Cerebellar nuclear complex (tissue), 1 donor: ENCODE measurements at places on chromosomes 13 and 19.
A peak's percentile ranks its signal among the peaks of the same experiment; 100 is the strongest.

DNA sequence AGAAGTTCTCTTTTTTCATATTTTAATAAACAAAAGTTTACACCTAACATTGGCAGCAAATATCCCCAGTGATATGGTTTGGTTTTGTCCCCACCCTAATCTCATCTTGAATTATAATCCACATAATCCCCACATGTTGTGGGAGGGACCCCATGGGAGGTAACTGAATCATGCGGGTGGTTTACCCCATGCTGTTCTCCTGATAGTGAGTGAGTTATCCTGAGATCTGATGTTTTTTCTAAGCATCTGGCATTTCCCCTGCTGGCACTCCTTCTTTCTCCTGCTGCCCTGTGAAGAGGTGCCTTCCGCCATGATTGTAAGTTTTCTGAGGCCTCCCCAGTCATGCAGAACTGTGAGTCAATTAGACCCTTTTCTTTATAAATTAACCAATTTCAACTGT lies 214.7 kb downstream of the SLITRK1 start:
- DNase-seq = no peak

DNA sequence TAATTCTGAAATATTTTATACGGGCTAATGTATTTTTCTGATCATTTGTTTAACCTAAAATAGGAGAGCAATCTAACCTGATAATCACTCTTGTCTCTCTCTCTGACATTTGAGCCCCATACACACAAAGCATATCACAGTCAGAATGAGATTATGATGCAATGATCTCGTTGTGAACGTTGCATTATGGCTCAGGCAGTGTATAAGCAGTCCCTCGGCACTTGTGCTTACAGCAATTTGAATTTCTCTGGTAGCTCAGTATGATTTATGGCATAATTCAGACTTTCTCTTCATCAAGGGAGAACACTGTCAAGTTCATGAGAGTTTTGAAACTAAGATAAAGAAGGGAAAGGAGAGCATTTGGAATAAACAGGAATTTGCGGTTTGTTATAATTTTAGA lies 256.1 kb downstream of the DACH1 start:
- DNase-seq = no peak

- no peak for DNase-seq
Observed at GRCh38 chr13:34320084-34320483, 502.1 kb downstream of the RFC3 start.

DNA sequence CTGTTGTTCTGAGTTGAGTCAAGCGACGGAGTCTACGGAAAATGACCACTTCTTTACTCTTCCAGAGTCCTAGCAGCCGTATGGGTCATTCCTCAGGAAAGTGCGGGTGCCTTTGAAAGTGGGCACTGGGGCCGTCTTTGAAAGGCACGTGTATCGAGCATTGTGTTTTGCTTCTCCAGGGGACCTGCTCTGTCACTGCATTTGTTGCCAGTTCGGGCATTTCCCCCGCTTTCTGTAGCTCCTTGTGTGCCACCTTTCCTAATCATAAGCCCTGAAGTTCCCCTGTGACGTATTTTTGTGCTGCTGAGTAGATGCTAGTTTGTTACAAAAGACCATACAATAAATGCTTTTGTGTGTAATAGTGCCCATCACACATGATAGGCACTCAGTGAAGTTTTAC lies 24.4 kb downstream of the SPATA13 start:
- DNase-seq = no peak

GRCh38 chr13:42626176-42626860 lies 52.4 kb downstream of the TNFSF11 start:
- DNase-seq = no peak

GRCh38 chr13:96650301-96650886 lies 343.9 kb downstream of the OXGR1 start:
- no peak for DNase-seq

GRCh38 chr13:97205465-97205864 lies 16.7 kb upstream of the MBNL2 start:
- no peak for DNase-seq

- DNase-seq = peak; percentile 57
Observed at GRCh38 chr19:1220976-1221903, 15.7 kb downstream of the STK11 start.

DNA sequence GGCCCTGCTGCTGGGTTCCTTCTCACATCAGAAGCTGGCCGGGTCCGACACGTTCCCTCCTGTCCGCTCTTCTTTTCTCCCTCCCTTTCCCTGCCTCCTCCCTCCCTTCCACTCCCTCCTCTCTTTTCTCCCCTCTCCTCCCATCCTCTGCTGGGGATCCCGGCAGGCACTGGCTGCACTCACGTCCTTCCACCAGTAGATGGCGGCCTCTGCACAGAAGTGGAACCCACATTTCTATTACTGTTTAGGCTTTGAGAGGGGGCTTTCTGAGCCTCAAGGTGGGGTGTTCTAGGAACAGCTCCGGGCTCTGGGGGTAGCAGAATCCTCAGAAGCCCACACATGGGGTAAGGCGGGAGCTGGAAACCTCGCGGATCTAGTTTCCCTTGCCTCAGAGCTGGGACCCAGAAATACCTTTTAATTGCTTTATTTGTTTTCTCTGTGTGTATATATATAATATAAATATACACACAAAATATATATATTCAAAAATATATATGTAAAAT lies 294.2 kb downstream of the ZNF536 start:
- no peak for DNase-seq

DNA sequence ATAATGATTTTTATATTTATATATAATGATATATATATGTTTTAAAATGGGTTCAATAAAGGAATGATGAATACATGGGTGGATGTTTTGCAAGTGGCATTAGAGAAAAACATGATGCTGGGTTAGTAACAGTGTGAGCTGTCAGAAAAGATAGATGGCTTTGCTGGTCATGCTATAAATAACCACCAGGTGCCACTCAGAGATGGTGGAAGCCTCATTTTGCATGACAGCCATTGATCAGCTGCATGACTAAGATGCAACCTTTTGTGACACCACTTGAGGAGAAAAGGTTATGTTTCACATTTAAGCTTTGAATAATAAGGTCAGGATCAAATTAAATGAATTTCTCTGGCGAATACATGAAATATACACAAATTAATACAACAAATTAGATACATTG lies 737.7 kb downstream of the PCDH9 start:
- DNase-seq = no peak

- DNase-seq = no peak
Observed at GRCh38 chr19:40141551-40141950, 49.7 kb upstream of the MAP3K10 start.

- no peak for DNase-seq
Observed at GRCh38 chr13:46726347-46726746, 70.6 kb downstream of the ESD start.

DNA sequence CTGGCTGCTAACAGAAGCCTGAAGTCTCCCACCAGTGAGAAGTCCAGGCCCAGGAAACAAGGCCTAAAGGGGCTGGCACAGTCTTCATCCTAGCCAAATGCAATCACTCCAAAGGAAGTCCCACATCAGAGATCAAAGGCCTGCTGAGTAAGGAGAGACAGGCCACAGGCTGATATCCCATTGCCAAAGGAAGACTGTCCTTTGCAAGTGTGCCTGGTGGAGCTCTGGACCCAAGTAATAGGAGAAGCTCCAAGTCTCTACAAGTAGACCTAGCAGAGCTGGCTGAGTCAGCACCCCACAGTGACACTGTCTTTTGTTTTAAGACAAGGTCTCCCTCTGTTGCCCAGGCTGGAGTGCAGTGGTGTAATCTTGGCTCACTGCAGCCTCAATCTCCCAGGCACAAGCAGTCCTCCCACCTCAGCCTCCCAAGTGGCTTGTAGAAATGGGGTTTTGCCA lies 4.5 kb downstream of the DBP start:
- no peak for DNase-seq

GRCh38 chr13:41533266-41534052 lies 76.1 kb downstream of the RGCC start:
- DNase-seq = no peak

DNA sequence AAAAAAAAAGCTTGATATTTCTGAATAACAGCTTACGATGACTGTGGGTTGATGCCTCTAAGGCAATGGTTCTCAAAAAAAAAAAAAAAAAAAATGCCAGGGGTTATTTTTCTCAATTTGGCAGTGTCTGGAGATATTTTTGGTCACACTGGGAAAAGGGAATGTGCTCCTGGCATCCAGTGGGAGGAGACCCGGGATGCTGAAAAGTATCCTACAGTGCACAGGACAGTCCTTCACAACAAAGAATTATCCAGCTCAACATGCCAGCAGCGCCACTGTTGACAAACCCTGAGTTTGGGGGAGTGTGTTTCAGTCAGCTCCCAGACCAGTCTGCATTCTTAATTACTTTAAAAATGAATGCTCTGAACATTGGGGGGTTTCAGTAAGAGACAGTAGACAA lies 54.5 kb downstream of the FLT3 start:
- DNase-seq = no peak

DNA sequence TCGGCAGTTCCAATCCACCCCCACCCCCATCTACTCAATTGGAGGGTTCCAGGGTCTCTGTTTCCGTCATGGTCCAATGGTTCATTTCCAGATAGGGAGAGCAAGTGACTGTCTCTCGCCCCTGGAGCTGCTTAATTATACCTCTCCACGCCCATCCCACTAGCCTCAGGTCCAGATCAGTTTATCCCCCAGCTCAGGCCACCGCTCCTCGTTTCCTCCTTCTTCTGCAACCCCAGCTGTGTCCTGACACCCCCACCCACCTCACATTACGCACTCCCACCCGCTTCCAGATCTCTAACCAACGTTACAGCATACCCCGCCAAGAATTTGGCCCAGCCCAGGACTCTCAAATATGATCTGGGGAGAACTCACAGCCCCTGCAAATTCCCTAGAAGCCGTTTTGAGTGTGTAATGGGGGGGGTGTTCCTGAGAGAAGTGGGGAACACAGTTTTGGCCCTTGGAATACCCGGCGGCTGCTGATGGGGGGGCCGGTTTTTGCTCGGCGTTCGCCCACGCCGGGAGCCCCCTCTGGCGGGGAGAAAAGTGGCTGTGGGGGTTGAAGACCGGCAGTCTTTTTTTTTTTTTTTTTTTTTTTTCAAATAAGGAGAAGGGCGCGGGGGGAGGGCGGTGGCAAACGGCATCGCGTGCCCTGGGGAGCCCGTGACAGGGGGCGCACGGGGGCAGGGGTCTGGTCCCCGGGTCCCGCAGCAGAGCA lies 1.7 kb upstream of the PDE4A start:
- DNase-seq = no peak

DNA sequence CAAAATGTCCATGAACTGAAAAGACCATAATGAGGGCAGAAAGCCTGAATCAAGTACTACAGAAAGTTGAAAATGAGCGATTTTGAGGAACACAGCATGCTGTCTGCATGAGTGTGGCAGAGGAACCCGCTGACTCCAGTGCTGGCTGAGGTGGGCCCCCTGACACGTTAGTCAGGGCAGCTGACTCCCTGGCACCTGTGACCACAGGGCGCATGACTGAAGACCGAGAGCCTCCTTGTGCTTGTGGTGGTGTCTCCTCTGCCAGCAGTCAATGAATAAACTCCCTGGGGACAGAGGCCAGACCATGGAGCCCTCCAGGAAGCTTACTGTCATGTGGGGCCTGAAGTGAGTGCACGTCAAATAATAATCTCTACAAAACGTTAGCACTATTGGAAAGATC lies 38.4 kb upstream of the VSTM2B start:
- no peak for DNase-seq

DNA sequence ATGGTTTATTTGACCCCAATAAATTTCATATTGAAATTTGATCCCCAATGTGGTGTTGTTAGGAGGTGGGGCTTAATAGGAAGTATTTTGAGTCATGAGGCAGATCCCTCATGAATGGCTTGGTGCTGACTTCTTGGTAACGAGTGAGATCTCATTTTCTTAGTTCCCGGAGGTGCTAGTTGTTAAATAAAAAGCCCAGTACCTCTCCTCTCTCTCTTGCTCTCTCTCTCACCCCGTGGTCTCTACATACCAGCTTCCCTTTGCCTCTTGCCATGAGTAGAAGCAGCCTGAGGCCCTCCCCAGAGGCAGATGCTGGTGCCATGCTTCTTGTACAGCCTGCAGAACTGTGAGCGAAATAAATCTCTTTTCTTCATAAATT lies 39.4 kb upstream of the KATNAL1 start:
- DNase-seq = no peak

- DNase-seq = no peak
Observed at GRCh38 chr13:24134231-24134630, 26.3 kb upstream of the SPATA13 start.

- DNase-seq = no peak
Observed at GRCh38 chr19:55253842-55254624, 4.8 kb downstream of the PPP6R1 start.
